Progenitor cell of endocrine pancreas (in vitro differentiated cells): ENCODE measurements at places on chromosomes 5 and 9. TPM values are rescaled to one million over a fixed set of nuclear protein-coding genes. Genes with fewer than 3 reads are reported as not detected.

PRSS3 gene
- not detected in 2 replicates for total RNA-seq

ALDH1B1 gene
- total RNA-seq: 31.9 and 32.1 TPM in 2 replicates

PCDHA1 gene
- total RNA-seq: not detected in 2 replicates

DNA sequence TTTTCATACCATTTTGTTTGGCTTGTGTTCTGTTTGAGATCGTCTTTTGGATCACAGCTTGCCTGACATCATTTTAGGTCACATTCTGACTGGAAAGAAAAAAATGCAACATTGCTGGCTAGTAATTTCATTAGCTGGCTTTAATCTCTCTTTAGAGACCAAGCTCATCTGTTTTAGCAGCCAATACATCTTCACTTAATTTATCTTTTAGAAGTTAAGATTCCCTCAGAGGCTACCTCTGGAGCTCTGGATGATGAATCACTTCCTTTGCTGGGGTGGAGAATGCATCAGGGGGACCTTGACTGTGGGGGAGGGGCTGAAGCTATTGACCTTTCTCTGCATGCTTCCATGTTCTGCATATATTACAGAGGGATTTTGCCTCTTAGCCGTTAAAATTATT is 181.5 kb upstream of the OTULINL start:
- DNase-seq: no peak

GRCh38 chr5:64811050-64811640 is 42.4 kb downstream of the CWC27 start:
- DNase-seq: no peak

GRCh38 chr5:178460174-178460573 is 130.0 kb downstream of the COL23A1 start:
- no peak for DNase-seq

DNA sequence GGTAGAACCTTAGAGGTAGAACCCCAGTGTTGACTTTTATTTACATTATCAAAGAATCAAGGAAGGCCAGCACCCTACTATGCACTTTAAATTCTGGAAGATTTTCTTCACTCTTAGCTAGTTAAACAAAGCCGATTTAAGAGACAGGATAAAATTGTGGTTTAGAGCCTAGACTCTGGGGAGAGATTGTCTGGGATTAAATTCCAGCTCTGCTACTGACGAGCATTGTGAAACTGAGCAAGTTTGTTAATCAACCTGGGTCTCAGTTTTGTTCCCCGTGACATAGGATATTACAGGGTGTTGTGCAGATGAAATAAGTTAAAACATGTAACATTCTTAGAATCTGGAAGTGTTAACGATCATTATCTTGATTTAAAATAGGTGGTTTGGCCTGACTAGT is 83.5 kb downstream of the FEM1C start:
- no peak for DNase-seq

DNA sequence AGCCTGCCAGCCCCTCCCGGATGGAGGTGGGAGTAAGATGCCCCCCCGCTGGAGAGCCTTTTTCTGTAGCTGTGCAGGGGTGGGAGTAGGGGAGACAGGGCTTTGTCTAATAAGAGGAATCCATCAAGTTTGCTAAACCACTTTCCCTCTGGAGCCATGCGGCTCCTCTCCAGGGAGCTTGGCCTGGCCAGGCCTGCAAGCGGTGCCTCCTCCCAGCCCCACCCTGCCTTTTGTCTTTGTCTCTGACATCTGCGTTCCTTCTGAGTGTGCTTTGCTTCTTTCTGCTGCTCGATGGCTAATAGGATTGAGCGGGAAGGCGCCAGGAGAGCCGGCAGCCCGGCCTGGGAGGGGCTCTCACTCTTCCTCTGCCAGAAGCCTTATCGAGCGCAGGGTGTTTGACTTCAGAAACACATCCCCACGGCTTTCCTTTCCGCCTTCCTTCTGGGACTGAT is 26.7 kb upstream of the FCN1 start:
- no peak for DNase-seq

DNA sequence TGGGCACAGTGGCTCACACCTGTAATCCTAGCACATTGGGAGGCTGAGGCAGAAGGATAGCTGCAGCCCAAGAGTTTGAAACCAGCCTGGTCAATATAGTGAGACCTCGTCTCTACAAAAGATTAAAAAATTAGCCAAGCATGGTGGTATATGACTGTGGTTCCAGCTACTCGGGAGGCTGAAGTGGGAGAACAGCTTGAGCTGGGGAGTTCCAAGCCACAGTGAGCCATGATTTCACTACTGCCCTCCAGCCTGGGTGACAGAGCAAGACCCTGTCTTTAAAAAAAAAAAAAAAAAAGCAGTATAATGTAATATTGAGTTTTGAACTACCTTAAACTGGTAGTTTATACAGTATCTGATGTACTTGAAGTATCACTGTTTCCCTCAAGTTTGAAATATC is 358.4 kb downstream of the EBF1 start:
- DNase-seq: no peak

GRCh38 chr5:141362719-141363118 is 1.2 kb upstream of the PCDHGA5 start:
- DNase-seq: no peak

- no peak for DNase-seq
These were observed 10.9 kb downstream of the MFAP3 start for GRCh38 chr5:154049636-154050035.
